ENCODE measurements at places on chromosomes 5 and 9.
A peak's percentile ranks its signal among the peaks of the same experiment; 100 is the strongest.

DNA sequence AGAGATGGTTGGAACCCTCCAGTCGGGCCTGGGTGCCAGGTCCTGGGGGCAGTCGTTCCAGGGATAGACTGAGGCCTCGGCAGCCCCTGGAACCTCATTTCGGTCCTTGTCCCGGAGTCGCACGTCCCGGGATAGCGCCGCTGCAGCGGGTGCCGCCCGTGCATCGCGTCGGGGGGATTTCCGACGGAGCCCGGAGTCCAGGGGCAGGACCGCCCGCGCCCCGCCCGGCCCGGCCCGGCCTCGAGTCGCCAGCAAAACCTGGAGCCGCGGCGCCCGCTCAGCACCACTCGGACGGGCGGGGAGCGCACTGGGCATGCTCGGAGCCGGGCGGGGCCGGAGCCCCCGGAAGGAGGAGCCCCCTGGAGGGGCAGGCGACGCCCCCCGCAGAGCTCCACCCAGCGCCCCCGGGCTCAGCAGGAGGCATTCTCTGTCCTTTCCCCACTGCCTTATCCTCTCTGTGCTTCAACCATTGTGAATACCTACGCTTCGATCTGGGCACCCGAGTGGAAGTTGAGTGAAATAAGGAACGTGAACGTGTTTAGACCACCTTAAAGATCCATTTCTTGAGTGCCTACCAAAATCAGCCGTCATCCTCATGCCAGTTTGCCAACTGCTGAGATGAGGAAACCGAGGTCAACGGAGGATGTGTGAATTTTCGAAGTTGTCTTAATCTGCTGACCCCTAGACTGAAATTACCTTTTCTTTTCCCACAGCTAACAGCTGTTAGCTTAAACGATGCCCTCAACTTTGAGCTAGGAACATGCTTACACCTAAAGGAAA, 1.7 kb upstream of the PTPN3 start:
- DNase-seq: no peak

- DNase-seq: no peak
Observed at GRCh38 chr5:68793993-68794392, 299.8 kb upstream of the SLC30A5 start.

- no peak for DNase-seq
Observed at GRCh38 chr5:62190173-62190572, 115.8 kb upstream of the KIF2A start.

GRCh38 chr5:20020247-20020646, 32.2 kb upstream of the CDH18 start:
- no peak for DNase-seq

DNA sequence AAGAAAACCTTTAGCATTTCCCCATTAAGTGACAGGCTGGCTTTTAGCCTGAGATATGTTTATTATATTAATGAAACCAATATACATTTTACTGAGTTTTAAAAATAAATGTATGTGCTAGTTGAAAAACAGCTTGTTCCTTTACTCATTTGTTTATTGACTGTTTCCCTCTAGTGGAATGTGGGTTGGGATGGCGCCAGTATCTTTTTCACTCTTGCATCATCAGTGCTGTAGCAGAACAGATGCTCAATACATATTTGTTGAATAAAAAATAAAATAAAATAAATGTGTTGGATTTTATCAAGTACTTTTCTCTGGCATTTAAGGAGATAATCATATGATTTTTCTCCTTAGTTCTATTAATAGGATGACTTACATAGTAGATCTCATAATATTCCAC, 43.0 kb downstream of the FSTL4 start:
- peak; percentile 4 for DNase-seq

- DNase-seq: peak; percentile 70
Observed at GRCh38 chr9:4987961-4988421, 2.9 kb downstream of the JAK2 start.

DNA sequence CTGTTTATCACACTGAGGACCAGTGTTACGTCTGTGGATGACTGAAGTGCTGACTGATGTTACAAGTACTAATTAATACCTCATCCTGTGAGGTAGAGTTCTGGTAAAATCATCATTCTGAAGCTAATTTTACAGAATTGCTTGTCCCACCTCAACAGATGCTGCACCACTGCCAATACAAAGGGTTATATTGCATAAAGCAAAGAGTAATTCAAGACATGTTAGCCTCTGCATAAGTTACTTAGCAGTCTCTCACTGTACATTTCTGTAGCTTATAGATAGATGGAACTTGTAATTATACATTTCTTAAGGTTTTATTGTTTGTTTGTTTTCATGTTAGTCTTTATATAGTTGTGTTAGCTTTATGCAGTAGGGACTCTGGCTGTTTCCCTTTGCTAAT, 513.6 kb downstream of the ANXA1 start:
- no peak for DNase-seq

DNA sequence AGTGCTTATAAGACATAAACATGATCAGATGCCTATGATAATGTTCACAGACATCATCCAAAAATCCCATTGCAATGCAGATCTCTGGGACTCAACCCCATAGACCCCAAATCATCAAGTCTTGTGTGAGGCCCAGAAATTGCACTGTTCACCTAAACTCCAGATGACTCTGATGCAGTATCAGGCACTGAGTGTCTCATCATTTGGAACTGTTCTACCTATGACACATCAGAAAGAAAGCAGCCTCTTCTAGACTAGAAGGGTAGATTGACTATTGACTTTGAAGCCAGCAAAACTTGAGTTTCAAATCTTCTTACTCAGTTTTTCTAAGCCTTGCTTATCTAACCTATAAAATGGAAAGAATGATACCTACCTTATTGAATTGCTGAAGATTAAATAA, 58.7 kb upstream of the PAPPA start:
- DNase-seq: no peak

DNA sequence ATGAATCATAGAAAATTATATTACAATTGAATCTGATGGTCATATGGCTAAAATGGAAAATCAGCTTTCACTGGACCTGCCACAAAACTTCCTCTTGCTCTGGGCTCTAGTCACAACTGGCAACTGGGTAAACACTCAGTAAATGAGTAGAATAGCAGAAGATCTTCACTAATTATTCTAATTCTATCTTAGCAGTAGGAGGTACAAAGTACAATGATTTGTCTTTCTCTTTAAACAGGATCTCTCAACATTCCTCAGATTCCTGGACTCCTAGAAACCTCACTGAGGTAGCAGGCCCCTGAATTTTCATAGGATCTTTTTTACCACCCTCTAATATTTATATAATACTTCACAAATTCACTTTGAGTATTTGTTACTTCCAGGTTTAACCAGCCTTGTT, 239.9 kb upstream of the SMARCA2 start:
- no peak for DNase-seq

DNA sequence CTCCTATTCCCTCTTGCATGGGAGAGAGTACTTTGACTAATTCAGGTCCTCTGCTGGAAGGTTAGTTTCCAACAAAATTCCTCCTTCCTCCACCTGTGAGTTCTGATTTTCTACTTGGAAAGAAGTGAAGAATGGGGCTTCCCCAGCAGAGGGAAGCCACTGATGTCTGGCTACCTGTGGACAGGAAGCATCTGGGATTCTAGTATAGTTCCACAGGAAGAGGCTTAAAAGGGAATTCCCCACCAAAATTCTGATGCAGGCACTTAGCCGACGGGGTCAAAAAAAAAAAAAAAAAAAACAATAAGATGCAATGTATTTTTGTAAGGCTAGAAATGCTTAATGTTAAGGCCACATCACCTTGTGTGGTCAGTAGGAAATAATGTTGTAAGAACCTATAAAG, 33.4 kb downstream of the PCDHGC5 start:
- no peak for DNase-seq

GRCh38 chr5:82802954-82803353, 274.2 kb downstream of the TMEM167A start:
- no peak for DNase-seq

DNA sequence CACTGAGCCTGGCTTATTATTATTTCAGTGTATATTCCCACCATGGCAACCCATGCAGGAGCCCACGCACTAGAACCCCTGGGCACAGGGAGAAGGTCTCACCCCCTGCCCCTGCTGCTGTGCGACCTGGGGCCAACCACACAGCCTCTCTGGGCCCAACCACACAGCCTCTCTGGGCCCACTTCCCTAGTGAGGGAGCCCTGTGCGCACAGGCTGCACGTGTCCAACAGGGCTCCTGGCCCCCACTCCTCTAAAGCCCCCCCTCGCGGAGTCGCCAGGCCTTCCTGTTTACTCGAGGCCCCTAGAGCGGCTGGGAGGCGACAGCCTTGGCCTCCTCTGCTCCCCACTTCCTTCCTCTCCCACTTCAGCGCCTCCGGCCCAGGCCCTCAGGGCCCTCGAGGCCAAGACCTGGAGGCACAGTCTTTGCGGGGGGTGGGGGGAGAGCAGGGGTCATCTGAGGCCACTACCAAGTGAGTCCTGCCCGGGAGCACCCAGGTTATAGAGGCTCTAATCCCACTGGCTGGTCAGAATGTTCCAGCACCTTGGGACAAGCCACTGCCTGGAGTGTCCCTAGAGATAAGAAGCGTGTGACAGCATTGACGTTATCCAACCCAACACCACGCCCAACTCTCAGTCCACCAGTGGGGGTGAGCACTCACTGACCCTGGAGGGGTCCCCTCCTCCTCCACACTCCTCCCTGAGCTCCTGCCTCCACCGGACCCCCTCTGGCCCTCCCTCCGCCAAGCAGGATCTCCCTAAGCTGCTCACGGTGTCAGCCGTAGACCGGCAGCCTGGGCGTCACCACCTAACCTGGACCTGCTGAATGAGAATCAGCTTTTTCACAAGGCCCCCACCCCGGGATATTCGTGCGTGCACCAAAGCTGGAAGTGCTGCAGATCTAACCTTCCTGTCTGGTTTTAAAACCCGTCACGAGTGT, 7.9 kb upstream of the ENG start:
- no peak for DNase-seq

DNA sequence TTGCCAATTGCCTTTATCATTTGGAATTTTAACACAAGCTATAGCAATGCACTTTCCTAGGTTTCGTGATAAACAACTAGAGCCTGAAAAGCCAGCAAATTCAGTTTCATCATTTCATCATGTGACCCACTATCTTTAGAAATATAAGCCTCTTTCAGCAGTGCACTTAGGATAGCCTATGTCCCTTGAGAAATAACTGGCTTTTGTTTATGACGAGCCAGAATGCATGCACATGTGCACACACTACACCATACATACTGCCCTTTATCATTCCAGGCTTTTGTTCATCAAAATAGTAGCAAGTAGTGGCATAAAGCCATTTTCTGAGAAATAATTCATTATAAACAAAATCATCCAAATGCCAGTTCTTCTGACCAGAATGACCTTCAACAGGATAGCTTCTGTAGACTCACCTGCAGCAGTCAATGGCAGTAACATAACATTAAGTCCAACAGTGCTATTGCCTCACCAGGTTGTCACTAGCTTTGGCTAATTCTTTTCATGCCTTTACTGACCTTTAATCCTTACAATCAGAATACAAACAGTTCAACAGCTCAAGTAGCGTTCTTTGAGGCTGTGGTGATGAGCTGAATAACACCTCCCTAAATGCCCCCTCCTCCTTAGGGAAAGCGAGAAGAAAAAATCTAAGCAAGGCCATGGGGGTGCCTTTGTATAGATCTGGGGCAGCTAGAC, 132.3 kb upstream of the SMARCA2 start:
- DNase-seq: no peak

DNA sequence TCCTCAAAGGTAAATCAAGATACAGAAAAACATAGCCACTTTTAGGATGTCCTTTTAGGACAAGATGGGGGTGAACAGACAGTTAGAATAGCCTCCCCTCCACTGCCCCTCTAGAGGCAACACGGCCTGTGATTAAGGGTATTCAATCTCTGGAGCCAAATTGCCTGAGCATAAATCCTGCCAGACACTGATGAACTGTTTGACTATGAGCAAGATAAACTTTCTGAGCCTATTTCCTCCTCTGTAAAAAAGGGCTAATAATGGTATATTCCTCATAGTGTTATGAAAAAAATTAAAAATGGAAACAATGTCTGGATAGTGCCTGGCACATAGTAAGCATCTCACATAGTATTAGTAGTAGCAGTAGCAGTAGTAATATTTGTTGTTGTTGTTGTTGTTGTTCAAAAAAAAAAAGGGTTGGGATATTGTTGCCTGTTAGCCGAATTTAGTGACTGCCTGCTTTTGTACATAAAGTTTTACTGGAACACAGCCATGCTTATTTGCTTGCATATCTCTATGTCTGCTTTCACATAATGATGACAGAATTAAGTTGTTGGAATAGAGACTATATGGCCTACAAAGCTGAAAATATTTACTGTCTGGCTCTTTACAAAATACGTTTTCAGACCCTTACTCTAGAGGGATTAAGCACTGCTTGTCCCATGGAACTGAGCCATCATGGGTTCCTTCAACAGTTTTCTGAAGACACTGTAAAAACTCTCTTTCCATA, 536.3 kb downstream of the TLE4 start:
- DNase-seq: no peak

GRCh38 chr5:141597394-141597793, 21.4 kb downstream of the DIAPH1 start:
- DNase-seq: no peak

DNA sequence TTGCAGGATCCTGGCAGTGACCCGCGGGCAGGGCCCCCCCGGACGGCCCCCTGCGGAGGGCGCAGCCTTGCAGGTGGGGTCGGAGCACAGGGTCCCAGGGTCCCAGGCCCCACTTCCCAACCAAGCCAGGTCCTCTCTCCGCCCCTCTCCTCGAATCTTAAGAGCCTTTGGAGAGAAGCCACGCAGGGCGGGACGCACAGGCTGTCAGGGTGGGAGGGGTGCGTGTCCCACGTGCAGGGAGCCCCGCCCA, 18.4 kb upstream of the EGFL7 start:
- peak; percentile 57 for DNase-seq

GRCh38 chr5:135013947-135014570, 20.0 kb downstream of the PITX1 start:
- no peak for DNase-seq

DNA sequence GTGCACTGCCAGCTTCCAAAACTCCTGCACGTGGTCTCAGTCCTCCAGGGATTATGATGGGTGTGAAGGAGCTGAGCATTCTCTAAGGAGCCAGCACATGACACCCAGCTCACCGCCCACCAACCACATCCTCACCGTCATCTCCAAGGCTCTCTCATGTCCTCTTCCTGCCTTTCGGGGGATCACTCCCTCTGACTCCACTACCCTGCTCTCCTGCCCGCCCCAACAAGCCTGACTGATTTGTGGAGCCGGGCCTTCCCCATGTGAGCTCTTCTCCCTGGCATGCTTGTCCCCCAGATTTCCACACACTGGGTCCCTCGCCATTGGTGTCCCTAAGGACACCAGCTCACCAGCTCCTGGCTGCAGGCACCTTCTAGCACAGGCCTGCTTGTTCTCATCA, 1.9 kb downstream of the ABO start:
- no peak for DNase-seq

- DNase-seq: no peak
Observed at GRCh38 chr5:124481419-124481818, 265.0 kb downstream of the ZNF608 start.

GRCh38 chr9:100715100-100715380, 137.2 kb downstream of the CAVIN4 start:
- no peak for DNase-seq
